ENCODE measurements at places on chromosomes 2 and 18. TPM values are rescaled to one million over a fixed set of nuclear protein-coding genes. Genes with fewer than 3 reads are reported as not detected.

- H3K27ac ChIP-seq: no peak overlapping the region
- no peak overlapping the region for H3K4me3 ChIP-seq
- no peaks in the 10 kb centered on the region for H3K4me1 ChIP-seq
- H3K36me3 ChIP-seq: no peaks in the 10 kb centered on the region
- peaks cover 2% of the 10 kb centered on the region for H3K27me3 ChIP-seq
- DNase-seq: no peak
Measured at GRCh38 chr2:102696463-102696862, 65.4 kb upstream of the TMEM182 start.

DNA sequence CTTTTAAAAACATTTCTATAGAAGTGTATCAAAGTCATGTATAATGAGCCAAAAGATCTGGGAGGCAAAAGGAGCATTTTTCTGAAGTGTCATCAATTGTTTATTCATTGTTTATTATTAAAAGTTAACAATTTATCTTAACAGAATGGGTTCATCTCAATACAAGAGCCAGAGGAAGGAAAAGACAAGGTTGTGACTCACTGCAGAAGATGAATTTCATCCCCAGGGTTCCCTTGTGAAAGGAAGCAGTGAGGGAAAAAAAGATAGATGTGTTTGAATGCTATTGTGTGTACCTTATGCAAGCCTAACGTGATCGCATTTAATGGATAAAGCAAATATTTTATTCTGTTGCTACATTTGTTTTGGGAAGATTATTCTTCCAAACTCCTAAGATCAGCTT lies 286.3 kb downstream of the PIEZO2 start:
- no peaks in the 10 kb centered on the region for H3K27me3 ChIP-seq
- no peak overlapping the region for H3K27ac ChIP-seq
- no peak overlapping the region for H3K4me3 ChIP-seq

GRCh38 chr2:119575439-119575838 lies 31.2 kb downstream of the CFAP221 start:
- no peaks in the 10 kb centered on the region for H3K36me3 ChIP-seq
- H3K4me1 ChIP-seq: no peaks in the 10 kb centered on the region
- no peak overlapping the region for H3K4me3 ChIP-seq
- no peak overlapping the region for H3K27ac ChIP-seq
- H3K27me3 ChIP-seq: no peaks in the 10 kb centered on the region

DNA sequence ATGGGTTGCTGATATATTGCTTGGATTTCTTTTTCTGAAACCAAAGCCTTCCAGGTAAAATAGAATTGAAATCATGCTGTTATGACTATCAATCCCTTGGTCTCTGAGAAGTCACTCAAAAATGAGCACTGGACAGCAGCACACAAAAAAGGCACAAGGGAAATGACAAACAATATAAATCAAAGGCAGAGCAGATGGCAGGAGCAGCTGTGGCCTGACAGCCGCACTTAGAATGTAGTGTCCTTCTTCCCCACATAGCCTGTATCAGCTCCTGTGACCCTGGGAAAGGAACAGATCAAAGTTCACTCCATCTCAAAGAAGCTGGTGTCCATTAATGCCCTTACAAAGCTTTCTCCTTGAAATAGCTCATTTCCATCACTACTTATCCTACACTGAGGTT lies 326.7 kb downstream of the SUCLG1 start:
- no peak overlapping the region for H3K4me3 ChIP-seq
- no peak for DNase-seq
- H3K36me3 ChIP-seq: no peaks in the 10 kb centered on the region
- H3K4me1 ChIP-seq: no peaks in the 10 kb centered on the region

Gene SP140
- 0.79 TPM for total RNA-seq

Gene ZNF804A
- total RNA-seq: 0.06 TPM

- H3K27ac ChIP-seq: no peak overlapping the region
- DNase-seq: no peak
- no peaks in the 10 kb centered on the region for H3K27me3 ChIP-seq
Measured at GRCh38 chr18:62264984-62265383, 60.1 kb upstream of the TNFRSF11A start.

DNA sequence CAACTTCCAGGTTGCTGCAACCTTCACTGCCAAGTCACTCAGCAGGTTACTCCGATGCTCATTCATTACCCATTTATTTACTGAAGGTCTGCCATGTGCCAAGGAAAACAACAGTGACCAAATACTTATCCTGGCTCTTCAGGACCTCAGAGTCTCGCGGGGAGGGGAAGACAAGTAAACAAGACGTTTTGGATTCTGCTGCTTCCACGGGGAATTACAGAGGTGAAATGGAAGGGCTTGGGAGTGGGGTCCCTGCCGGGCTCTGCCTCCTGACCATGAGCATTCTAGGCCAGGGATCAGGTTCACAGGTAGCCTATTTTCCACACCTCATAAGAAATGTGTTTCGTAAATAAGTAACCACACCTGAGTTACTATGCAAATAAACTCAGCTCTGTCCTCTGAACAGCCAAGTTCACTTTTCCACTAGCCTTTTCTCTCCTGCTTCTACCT lies 68.1 kb downstream of the CLHC1 start:
- H3K27ac ChIP-seq: no peak overlapping the region
- peaks cover 40% of the 10 kb centered on the region for H3K27me3 ChIP-seq

- no peaks in the 10 kb centered on the region for H3K27me3 ChIP-seq
- H3K36me3 ChIP-seq: peaks cover 19% of the 10 kb centered on the region
- H3K27ac ChIP-seq: no peak overlapping the region
Measured at GRCh38 chr2:218722419-218722818, 11.8 kb downstream of the TTLL4 start.

Gene POU3F3
- not detected for total RNA-seq
